Colonic mucosa (tissue), 4 donors: ENCODE measurements at places on chromosomes 4 and X. TPM values are rescaled to one million over a fixed set of nuclear protein-coding genes. Genes with fewer than 3 reads are reported as not detected.

FGFBP2 gene
- 0.96 TPM for total RNA-seq

SLC39A8 gene
- total RNA-seq, result 75.4 TPM

SHOX gene
- 0.12 TPM for total RNA-seq

TEX13C gene
- total RNA-seq, result not detected

VCX3A gene
- total RNA-seq, result not detected

PAGE4 gene
- not detected for total RNA-seq

VCX gene
- total RNA-seq, result not detected

SLC4A4 gene
- total RNA-seq, result 99.0 TPM

HEPH gene
- 236 TPM for total RNA-seq

DNA sequence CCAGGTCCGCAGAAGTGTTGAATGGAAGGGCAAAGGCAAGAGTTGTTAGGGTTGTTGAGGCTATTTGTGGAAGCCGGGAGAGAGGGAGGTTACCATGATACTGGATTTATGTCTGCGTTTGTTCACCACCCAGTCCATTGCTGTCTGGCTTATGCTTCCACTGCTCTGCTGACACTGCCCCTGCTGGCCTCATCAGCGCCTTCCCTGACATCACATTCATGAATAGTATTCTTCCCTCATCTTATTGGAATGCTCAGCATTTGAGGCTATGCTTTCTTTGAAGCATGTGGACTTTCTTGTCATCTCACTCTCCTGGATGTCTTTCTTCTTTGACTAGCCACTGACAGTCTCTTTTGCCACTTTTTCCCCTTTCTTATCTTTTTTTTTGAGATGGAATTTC, 10.3 kb downstream of the GNL3L start:
- H3K4me1 ChIP-seq, result no peaks in the 10 kb centered on the region
- H3K27ac ChIP-seq, result no peak overlapping the region
- H3K4me3 ChIP-seq, result no peak overlapping the region
- no peaks in the 10 kb centered on the region for H3K36me3 ChIP-seq
- no peaks in the 10 kb centered on the region for H3K27me3 ChIP-seq
- no peak for DNase-seq

GRCh38 chr4:106803083-106803482, 233.0 kb downstream of the DKK2 start:
- no peak overlapping the region for H3K27ac ChIP-seq
- no peaks in the 10 kb centered on the region for H3K27me3 ChIP-seq
- no peaks in the 10 kb centered on the region for H3K36me3 ChIP-seq
- no peak for DNase-seq
- no peak overlapping the region for H3K4me3 ChIP-seq

- no peak overlapping the region for H3K4me3 ChIP-seq
- H3K27me3 ChIP-seq, result no peaks in the 10 kb centered on the region
- no peaks in the 10 kb centered on the region for H3K4me1 ChIP-seq
- no peak for DNase-seq
Observed at GRCh38 chrX:9180623-9181022, 146.7 kb upstream of the FAM9B start.

DNA sequence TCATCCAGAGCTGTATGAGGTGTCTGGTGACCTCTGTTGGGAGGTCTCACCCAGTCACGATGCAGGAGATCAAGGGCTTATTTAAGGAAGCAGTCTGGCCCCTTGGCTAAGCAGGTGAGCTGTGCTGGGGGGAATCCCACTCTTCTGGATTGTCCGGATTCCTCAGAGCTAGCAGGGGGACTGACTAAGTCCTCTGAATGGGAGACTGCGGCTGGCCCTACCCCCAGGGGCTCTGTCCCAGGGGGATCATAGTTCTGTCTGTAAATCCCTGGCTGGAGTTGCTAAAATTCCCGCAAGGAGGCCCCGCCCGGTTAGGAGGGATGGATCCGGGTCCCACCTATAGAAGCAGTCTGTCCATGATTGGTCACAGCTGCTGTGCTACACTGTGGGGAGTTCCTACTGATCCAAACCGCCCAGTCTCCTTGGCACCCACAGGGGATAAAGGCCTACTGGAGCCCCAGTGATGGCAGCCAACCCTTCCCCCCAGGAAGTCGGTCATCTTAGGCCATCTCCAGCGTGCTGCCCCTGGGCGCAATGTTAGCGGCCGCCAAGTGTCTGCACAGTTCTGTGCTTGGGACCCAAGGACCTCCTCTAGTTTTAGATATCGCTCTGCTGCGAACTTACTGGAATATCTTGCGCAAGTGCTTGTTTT, 118.2 kb upstream of the KLF8 start:
- H3K27me3 ChIP-seq, result no peaks in the 10 kb centered on the region
- no peak overlapping the region for H3K4me3 ChIP-seq
- no peak for DNase-seq
- no peak overlapping the region for H3K27ac ChIP-seq
- H3K36me3 ChIP-seq, result no peaks in the 10 kb centered on the region

DNA sequence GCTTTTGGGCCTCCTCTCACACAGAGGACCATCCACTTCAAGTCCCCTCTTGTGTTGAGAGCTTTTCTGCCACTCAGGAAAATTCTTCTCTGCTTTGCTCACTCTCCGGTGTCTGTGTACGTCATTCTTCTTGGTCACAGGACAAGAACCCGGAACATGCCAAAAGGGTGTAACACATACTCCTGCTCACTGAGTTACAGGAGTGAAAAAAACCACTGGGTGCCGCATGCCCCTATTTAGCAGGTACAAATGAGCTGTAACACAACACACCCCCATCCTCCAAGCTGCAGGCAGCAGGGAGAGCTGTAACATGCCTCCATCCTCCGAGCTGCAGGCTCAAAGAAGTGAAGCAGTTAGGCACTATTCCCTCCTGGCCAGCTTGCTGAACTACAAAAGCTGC, 13.0 kb upstream of the CXCL2 start:
- H3K27me3 ChIP-seq, result no peaks in the 10 kb centered on the region
- H3K4me3 ChIP-seq, result no peak overlapping the region
- peak overlapping the region; percentile 18 for H3K27ac ChIP-seq
- DNase-seq, result no peak

DNA sequence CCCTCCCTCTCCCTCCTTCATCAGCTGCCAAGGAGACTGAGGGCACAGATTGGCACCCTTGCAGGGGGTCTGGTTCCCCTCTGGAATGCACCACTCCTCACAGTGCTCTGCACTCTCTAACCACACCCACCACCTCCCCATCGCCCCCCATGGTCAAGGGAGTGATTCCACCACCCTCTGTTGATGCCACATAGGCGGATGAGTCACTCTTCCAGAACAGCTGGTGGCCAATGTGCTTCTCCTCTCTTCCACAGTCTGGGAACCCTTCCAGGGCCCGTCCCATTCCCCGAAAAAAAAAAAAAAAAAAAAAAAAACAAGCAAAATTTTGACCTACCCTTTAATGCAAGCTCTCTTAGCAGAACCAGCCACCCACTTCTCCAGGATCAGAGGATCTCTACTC, 341.3 kb upstream of the KLF3 start:
- H3K27me3 ChIP-seq, result no peaks in the 10 kb centered on the region
- no peak for DNase-seq
- no peak overlapping the region for H3K4me3 ChIP-seq
- H3K4me1 ChIP-seq, result peaks cover 7% of the 10 kb centered on the region
- H3K36me3 ChIP-seq, result no peaks in the 10 kb centered on the region
- H3K27ac ChIP-seq, result no peak overlapping the region

DNA sequence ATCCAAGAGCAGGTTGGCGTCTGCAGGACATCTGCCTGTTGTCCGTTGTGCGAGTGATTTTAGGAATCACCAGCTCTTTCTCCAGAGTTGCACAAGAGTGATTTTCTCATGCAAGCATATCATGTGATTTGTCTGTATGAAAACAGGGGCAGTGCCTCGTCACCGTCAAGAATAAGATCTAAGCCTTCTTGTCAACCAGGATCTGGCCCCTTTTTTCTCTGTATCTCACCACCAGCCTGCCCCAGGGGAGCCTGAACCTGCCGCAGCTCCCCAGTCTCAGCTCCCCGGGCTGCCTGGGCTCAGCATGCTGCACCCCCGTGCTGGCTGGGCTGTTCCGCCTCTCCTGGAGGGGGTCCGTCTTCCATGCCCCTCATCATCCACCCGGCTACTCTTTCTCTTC, 90.5 kb downstream of the STOX2 start:
- H3K27me3 ChIP-seq, result no peaks in the 10 kb centered on the region
- DNase-seq, result no peak
- H3K4me3 ChIP-seq, result no peak overlapping the region

- no peak overlapping the region for H3K4me3 ChIP-seq
- H3K4me1 ChIP-seq, result no peaks in the 10 kb centered on the region
- DNase-seq, result no peak
- no peaks in the 10 kb centered on the region for H3K36me3 ChIP-seq
- H3K27ac ChIP-seq, result no peak overlapping the region
Observed at GRCh38 chr4:112908511-112908910, 140.9 kb upstream of the ANK2 start.

GRCh38 chr4:119302073-119302832, 19.7 kb downstream of the FABP2 start:
- no peaks in the 10 kb centered on the region for H3K4me1 ChIP-seq
- DNase-seq, result no peak
- no peaks in the 10 kb centered on the region for H3K36me3 ChIP-seq
- no peak overlapping the region for H3K27ac ChIP-seq
- no peaks in the 10 kb centered on the region for H3K27me3 ChIP-seq
- no peak overlapping the region for H3K4me3 ChIP-seq

DNA sequence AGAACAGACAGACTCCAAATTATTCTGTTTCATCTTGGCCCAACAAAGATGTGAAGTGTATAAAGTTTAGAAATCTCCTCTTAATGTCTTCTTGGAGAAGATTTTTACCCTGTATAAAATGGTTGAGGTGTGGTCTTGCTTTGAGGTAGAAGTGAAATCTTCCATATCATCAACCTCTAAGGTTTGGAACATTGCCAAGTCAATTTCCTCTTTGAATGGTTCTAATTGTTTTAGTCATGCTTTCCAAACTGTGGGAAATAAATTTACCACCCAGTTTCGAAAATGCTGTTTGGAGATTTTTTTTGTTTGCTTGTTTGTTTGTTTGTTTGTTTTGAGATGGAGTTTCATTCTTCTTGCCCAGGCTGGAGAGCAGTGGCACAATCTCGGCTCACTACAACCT, 174.1 kb upstream of the ADAMTS3 start:
- no peak overlapping the region for H3K4me3 ChIP-seq
- H3K36me3 ChIP-seq, result no peaks in the 10 kb centered on the region
- no peaks in the 10 kb centered on the region for H3K4me1 ChIP-seq
- no peak for DNase-seq
- H3K27me3 ChIP-seq, result no peaks in the 10 kb centered on the region
- H3K27ac ChIP-seq, result no peak overlapping the region

- H3K27ac ChIP-seq, result no peak overlapping the region
- H3K36me3 ChIP-seq, result no peaks in the 10 kb centered on the region
- DNase-seq, result no peak
Observed at GRCh38 chrX:47248576-47248975, 15.8 kb downstream of the USP11 start.

GRCh38 chrX:123084797-123085196, 99.3 kb upstream of the GRIA3 start:
- H3K36me3 ChIP-seq, result no peaks in the 10 kb centered on the region
- no peaks in the 10 kb centered on the region for H3K4me1 ChIP-seq
- H3K27ac ChIP-seq, result no peak overlapping the region
- no peaks in the 10 kb centered on the region for H3K27me3 ChIP-seq
- H3K4me3 ChIP-seq, result no peak overlapping the region

- H3K36me3 ChIP-seq, result no peaks in the 10 kb centered on the region
- no peaks in the 10 kb centered on the region for H3K27me3 ChIP-seq
Observed at GRCh38 chrX:133645977-133646718, 230.9 kb upstream of the GPC4 start.

DNA sequence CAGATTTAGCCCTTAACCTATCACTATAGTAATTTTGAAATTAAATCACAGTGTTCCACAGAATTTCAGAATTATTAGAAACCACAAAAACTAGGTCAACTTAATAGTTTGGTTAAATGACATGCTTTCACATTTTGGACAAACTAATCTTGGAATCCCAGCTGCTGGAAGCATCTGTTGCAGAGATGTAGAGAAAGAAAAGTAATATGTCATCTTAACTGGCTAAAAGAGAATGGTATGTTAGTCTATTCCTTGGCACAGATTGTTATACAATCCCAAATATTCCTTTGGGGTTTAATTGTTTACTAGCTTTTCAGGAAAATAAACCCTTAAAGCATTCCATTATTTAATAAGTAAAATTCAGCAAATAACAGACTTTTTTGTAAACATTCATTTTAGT, 519.9 kb downstream of the IL15 start:
- H3K4me1 ChIP-seq, result no peaks in the 10 kb centered on the region
- H3K36me3 ChIP-seq, result no peaks in the 10 kb centered on the region
- no peaks in the 10 kb centered on the region for H3K27me3 ChIP-seq
- no peak overlapping the region for H3K27ac ChIP-seq
- DNase-seq, result no peak
- no peak overlapping the region for H3K4me3 ChIP-seq

- DNase-seq, result no peak
- peaks cover 5% of the 10 kb centered on the region for H3K36me3 ChIP-seq
- no peaks in the 10 kb centered on the region for H3K27me3 ChIP-seq
- H3K4me1 ChIP-seq, result no peaks in the 10 kb centered on the region
Observed at GRCh38 chrX:13764765-13765164, 30.2 kb downstream of the OFD1 start.

DNA sequence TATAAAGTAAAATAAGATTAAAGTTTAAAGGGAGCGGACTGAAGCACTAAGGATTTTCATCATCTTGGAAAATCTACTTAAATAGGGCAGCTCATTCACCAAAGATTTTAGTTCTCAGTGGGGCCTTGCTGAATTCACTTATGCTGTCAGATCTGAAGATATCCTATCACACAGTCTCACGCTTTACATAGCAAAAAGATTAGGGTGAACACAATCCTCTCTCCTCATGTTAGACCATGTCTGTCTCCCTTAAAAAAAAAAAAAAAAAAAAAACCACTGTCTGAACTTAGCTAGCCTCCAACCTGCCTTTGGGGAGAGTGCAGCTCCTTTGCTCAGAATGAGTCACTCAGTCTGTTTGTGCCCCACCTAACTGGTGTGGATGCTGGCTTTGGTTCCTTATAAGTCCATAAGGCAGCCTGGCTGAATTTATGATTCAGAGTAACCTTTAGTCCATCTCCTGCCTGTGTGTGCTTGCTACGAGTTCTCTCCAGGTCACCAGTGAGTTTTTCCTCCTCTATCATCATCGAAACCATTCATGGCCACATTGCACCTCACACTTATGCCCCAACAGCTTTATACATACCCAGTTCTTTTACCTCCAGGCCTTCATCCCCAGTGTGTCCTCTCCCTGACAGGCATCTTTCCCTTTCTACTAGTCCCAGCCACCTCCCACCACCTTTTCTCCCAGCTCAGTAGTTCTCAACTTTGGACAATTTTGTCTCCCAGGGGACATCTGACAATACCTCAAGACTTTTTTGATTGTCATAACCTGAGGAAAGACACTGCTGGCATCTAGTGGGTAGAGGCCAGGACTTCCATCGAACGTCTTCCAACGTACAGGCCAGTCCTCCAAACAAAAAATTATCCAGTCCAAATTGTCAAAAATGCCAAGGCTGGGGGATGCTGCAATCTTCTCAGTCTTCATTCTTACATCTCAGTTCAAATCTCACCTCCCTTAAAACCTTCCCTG, 220.7 kb upstream of the EMCN start:
- no peak overlapping the region for H3K27ac ChIP-seq
- no peaks in the 10 kb centered on the region for H3K4me1 ChIP-seq
- no peaks in the 10 kb centered on the region for H3K27me3 ChIP-seq
- H3K36me3 ChIP-seq, result no peaks in the 10 kb centered on the region

- H3K27me3 ChIP-seq, result no peaks in the 10 kb centered on the region
- DNase-seq, result peak; percentile 79
- no peaks in the 10 kb centered on the region for H3K36me3 ChIP-seq
- peaks cover 21% of the 10 kb centered on the region for H3K4me1 ChIP-seq
- peak overlapping the region; percentile 42 for H3K27ac ChIP-seq
Observed at GRCh38 chr4:6772223-6772928, 10.2 kb upstream of the KIAA0232 start.
